ENCODE measurements at places on chromosomes 4 and X.

GRCh38 chr4:109616243-109616642 lies 56.2 kb downstream of the MCUB start:
- DNase-seq = no peak

DNA sequence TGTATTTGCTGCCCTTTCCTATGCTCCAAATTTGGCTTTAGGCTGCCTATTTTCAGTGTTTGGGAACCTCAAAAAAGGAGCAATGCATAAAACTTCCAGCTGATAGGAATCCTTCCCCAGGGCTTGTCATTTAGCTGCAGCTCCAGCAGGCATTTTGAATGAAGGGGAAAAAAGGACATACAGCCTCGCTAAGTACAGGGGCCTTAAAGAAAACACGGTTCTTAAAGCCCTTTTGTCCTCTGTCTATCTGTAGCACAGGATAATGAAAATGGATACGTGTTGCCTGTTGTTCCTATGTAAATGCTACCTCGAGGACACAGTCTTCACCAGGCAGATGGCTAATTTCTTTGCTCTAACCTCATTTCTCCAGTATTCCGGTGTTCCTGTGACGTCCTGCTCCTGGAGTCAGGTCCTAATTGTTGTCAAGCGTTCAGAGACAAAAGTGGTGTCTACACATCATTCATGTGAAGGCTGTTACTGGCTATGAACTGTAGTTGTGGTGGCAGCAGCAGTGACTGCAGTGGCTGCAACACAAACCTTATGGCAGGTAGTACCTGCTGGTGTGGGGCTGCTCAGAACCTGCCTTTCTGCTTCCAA lies 117.4 kb downstream of the MGST2 start:
- no peak for DNase-seq

DNA sequence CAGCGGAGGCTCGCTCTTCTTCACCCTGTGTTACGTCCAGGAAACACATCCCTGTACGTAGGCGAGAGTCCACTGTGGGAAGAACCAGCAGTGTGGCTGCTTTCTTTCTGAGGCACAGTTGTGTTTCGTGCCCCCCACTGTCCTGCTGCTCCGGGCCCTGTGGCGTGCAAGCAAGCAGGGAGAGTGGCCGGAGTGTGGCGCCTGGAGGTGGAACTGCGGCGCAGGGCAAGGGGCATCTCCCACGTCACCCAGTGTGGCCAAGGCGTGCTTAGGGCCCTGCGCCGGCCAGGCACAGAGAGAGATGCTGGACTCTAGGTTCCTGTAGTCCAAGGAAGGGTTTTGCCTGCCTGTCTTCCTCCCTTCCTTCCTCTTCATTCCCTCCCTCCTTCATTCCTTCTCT lies 13.3 kb upstream of the PSAPL1 start:
- DNase-seq = no peak

DNA sequence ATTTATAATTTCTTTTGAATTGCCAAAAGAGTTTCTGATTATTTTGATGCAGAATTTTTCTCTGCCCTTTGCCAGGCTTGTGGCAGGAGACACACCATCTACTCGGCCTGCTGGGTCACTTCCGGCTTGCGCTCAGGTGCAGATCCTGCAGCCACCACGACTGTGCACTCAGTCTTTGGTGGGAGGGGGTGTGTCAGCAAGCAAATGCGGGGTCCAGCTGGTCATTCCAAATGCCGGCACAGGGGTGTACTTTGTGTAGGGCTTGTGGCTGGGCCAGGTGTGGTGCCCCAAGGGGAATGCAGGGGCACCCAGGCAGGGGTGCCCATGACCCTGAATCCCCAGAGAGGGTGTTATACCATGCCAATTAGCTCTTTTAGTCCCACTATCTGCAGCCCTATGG lies 673.0 kb downstream of the TLL1 start:
- no peak for DNase-seq

DNA sequence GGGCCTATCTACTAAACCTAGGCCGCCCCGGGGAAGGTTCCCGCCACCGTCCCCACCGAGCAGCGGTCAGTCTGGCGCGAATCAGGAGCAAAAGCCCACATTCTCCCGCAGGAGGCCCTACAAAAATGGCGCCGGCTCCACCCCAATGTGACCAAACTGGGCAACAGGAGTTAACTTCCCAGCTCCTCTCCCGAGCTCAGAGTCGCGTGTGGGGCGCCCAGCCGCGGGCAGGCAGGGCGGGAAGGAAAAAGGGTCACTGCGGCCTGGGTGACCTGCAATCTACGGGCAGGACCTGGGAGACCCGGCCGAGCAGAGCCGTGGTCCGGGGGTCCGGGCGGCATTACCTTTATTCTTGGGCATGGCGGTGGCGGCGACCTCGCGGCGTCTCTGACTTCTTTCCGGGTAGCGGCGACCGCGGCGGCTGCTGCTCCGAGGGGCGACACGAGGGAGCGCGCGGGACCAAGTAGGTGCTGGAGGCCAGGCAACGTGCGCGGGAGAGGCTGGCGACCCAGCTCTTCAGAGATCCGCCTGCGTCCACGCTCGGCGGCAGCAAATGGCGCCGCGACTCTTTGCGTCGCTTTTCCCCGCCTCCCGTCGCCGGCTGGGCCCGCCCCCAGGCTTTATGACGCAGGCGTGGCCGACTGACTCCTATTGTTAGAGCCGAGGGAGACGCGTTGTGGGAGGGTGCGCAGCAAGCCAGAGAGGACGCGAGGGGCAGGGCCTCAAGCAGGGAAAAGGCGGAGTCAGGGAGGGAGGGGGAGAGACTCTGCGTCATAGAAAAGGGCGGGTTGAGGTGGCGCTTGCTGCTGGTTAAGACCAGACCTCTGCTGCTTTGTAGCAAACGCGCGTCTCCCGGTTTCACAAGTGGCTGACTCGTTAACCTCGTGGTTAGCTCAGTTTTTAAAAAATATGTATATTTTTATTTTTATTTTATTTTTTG lies at the start of gene EIF1AX:
EIF1AX (minus strand) TSS at position 558 of the 940 bp plus-strand sequence; CDS start at position 360, 198 bp downstream.
- peak; percentile 80 for DNase-seq

- no peak for DNase-seq
Observed at GRCh38 chr4:127975121-127975770, 10.0 kb downstream of the ABHD18 start.

- no peak for DNase-seq
Observed at GRCh38 chrX:16465081-16465876, 184.7 kb upstream of the S100G start.

DNA sequence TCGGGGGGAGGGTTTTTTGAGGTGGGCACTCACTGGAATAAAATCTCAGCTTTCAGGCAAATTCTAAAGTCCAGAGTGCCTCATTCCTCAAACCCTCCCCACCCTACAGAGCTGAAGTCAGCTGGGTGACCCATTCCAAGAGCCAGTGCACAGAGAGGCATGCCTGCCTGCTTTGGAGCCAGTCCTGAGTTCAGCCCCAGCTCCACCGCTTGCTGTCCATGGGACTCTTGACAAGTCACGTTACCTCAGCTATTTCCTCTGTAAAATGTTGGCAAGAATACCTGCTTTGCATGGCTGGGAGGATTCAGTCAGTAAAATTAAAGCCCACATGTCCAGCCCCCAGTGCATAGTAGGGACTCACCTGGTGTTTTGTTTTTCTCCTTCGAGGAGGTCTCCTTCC lies 125.9 kb upstream of the PJA1 start:
- no peak for DNase-seq

GRCh38 chr4:151934766-151935165 lies 174.0 kb upstream of the GATB start:
- no peak for DNase-seq

- DNase-seq = no peak
Observed at GRCh38 chr4:78386679-78387078, 164.9 kb upstream of the ANXA3 start.

- DNase-seq = no peak
Observed at GRCh38 chr4:162705130-162705803, 461.4 kb downstream of the NAF1 start.
